ENCODE measurements at places on chromosomes 7 and 10. TPM values are rescaled to one million over a fixed set of nuclear protein-coding genes. Genes with fewer than 3 reads are reported as not detected.

GRCh38 chr10:75335191-75335590 is 66.4 kb downstream of the ZNF503 start:
- DNase-seq = no peak
- no peaks in the 10 kb centered on the region for H3K36me3 ChIP-seq
- H3K4me3 ChIP-seq = no peak overlapping the region
- H3K4me1 ChIP-seq = peaks cover 6% of the 10 kb centered on the region
- H3K27ac ChIP-seq = no peak overlapping the region

Gene AZGP1
- 823 TPM for total RNA-seq

- H3K27ac ChIP-seq = peak overlapping the region; percentile 29
- peaks cover 3% of the 10 kb centered on the region for H3K4me1 ChIP-seq
- no peaks in the 10 kb centered on the region for H3K27me3 ChIP-seq
- H3K36me3 ChIP-seq = no peaks in the 10 kb centered on the region
Measured at GRCh38 chr7:7569081-7569527, 2.4 kb downstream of the MIOS start.

Gene CALML3
- total RNA-seq = not detected
